CD4-positive, alpha-beta memory T cell (primary cell): ENCODE measurements at places on chromosomes 1 and 21.

GRCh38 chr1:234188454-234188792 is 184.8 kb upstream of the COA6 start:
- no peak for DNase-seq

GRCh38 chr1:81044708-81045107 is 756.0 kb upstream of the ADGRL2 start:
- DNase-seq, result no peak

DNA sequence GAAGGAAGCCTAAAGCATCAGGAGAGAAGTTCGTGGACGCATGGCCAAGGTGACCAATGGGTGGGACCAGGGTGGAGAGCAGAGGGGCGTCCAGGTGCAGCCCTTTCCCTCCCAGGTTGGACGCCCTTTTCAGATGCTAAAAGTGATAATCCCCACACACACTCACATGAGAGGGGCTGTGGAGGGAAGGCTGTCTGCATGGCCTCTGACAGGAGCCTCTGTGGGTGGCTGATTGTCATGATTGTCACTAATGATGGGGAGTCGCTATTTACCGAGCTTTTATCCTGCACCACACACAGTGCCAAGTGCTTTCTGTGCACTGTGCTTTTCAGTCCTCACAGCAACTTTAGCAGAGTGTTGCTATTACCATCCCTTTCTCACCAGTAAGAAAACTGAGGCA is 27.1 kb upstream of the C1QA start:
- DNase-seq, result no peak

- no peak for DNase-seq
These were observed 104.0 kb upstream of the HP1BP3 start for GRCh38 chr1:20891091-20891490.

DNA sequence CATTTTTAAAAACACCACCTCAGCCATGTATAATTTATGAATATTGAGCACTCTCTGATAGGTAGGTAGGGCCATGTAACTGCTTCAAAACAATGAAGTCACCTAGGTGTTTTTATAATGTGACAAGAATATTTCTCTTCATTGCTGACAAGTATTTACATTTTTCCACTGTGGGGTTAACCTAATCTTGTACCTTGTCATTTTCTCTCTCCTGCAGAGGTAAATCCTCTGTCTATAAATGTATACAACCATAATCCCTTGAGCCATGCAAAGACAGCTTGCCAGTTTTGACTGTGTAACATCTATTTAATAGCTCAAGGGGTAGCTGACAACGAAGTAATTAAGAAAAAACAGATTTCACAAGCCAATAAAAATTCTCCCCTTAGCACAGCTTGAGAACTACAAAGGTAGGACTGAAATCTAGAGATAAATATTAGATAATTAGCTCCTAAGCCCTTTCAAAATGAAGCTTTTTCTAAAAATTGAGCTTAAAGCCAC is 137.6 kb upstream of the POGK start:
- no peak for DNase-seq

- DNase-seq, result no peak
These were observed 528.2 kb downstream of the SMYD3 start for GRCh38 chr1:245978915-245979314.

DNA sequence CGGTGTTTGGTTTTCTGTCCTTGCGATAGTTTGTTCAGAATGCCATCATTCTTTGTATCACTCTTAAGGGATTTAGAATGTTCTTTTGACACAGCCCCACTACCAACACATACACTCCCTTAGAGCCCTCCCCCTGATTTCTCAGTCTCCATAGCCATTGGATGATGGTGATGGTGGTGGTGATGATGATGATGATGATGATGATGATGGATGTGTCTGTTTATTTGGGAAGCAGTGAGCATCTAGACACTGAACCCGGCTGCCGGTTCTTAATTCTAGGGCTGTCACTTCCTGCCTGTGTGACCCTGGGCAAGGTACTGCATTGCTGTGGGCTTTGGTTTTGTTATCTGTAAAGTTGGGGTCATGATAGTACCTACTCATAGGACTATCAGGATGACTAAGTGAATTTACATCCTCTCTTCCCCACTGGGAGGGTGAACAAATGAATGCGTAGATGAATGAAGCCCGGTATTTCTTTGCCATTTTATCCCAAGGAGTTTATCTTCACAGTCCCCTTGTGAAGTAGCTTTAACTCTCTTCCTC is 100.7 kb downstream of the HUNK start:
- no peak for DNase-seq

DNA sequence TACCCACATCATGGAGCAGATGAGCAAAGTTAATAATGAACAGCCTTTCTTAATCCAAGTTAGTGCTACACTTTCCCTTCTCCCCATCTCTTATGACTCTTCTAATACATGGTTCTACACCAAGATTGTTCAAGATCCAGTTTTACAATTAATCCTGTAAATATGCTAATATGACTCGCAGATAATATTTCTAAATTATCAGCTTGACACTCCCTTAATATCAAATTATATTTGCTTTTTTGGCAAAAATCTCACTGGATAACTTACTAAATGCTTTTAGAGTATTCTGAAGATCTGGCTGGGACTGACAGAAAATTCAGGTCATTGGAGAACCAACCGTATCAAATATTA is 24.4 kb upstream of the CR1L start:
- DNase-seq, result no peak
